ENCODE measurements at places on chromosomes 5 and 9. TPM values are rescaled to one million over a fixed set of nuclear protein-coding genes. Genes with fewer than 3 reads are reported as not detected.

The PLPP7 gene
- total RNA-seq = 0.42 TPM

DNA sequence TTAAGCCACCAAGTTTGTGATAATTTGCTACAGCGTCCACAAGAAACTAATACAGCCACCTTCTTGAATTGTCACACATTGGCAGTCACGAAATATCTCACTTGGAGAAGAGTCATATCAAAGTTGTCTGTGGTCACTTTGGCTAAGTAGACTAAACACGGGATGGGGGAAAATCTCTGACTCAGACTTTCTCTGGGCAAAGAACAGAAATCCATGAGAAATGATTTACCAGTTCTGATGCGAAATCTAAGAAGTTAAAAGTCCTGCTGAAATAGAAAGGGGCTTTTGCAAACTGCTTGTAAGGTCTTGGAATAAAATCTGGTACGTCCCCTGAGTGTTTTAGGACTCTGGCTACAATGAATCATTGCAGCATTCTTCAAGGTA is 158.4 kb downstream of the COL23A1 start:
- H3K4me1 ChIP-seq = no peaks in the 10 kb centered on the region
- H3K4me3 ChIP-seq = no peak overlapping the region
- no peak for DNase-seq
- H3K27ac ChIP-seq = no peak overlapping the region

The SLC1A1 gene
- total RNA-seq = 0.11 TPM

DNA sequence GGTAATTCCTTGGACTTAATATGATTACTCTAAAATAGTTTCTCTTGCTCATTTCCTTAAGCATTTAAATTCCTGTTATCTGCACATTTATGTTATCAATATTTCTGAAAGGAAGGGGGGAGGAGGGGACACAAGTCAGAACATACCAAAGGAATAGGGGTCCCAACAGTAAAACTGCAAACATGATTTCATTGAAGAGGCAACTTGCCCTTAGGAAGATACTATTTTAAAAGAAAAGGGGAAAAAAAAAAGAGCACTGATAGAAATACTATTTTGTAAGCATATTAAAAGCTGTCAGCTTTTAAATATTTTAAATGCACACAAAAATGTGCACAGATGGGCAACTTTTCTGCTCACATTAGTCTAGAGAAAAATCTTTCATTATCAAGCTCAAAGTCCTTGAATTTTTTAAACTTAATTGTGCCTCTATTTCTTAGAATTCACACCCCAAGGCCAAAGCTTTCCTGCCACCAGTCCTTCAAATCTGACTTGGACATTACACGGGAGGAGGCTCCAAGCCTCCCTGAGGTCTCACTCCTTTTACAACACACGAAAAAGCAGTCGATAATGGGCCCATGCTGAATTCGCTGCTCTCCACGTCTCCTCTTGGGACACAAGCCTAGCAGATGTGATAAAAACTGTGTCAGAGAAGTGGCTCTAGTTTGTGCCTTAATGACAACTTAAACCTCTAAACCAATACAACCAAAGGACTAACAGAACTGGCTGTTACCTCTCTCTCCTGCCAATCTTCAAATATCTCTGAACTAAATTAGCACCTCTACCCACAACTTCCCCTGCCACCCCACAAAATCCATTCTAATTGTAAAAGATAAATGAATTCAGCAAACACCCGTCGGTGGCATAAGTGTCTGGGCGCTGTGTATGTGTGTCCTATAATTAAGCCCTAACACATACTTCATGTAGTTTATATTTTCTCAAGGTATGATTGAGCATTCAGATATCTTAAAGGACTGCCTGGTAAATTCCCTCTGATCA is 154.3 kb downstream of the DENND1A start:
- H3K27ac ChIP-seq = no peak overlapping the region
- H3K36me3 ChIP-seq = peaks cover 2% of the 10 kb centered on the region
- H3K4me1 ChIP-seq = peaks cover 7% of the 10 kb centered on the region
- no peak for DNase-seq
- H3K27me3 ChIP-seq = peaks cover 2% of the 10 kb centered on the region

- peaks cover 40% of the 10 kb centered on the region for H3K27me3 ChIP-seq
- no peaks in the 10 kb centered on the region for H3K4me1 ChIP-seq
- DNase-seq = no peak
- H3K36me3 ChIP-seq = no peaks in the 10 kb centered on the region
Measured at GRCh38 chr5:140000332-140000731, 42.8 kb downstream of the NRG2 start.

DNA sequence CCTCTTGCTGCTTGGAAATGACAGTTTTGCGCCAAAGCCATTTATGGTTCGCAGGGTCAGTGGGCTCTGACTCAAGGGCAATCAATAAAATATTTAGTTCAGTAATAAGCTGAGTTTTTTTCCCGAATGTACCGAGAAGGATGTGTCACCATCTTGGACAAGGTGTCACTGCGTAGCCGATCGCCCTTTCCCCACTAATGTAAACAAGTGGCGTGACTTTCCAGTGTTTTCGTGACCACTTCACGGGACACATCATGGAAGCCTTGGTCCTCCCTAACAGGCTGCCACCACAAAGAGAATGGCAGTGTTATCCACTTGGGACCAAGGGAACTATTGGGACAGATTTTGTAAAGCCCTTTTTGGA is 16.4 kb downstream of the ISL1 start:
- H3K27me3 ChIP-seq = peaks cover 36% of the 10 kb centered on the region
- H3K27ac ChIP-seq = no peak overlapping the region
- H3K36me3 ChIP-seq = no peaks in the 10 kb centered on the region

Data from activated naive CD8-positive, alpha-beta T cell treated with anti-CD3 and anti-CD28 coated beads, Interleukin-2, amount 10 ng/mL, durations not matched to agents 7 days and 5 days (primary cell).